ENCODE measurements at places on chromosomes 1 and 21.

DNA sequence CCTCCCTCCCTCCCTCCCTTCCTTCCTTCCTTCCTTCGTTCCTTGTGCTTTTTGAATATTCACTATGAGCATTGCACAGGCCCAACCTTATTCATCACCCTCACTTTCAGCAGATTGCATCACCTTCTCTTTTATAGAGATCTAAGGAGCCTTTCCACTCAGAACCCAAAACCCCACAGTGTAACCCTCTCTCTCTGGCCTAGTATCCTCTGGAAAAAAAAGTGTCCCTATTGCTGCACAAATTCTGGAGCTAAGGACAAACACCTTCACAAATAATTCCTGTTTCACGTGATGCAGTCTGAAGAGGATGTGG lies 25.6 kb downstream of the OR10J5 start:
- DNase-seq = no peak

DNA sequence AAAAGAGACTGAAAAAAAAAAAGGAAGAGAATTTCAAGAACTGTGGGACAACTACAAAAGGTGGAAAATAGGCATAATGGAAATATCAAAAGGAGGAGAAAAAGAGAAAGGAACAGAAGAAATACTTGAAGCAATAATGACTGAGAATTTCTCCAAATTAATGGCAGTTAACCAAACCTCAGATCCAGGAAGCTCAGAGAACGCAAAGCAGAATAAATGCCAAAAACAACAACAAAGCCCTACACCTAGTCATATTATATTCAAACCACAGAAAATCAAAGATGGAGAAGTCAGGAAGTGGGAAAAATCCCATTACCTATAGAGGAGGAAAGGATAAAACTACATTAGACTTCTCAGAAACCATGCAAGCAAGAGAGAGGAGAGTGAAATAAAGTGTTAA lies 20.7 kb upstream of the AHCYL1 start:
- DNase-seq = no peak

DNA sequence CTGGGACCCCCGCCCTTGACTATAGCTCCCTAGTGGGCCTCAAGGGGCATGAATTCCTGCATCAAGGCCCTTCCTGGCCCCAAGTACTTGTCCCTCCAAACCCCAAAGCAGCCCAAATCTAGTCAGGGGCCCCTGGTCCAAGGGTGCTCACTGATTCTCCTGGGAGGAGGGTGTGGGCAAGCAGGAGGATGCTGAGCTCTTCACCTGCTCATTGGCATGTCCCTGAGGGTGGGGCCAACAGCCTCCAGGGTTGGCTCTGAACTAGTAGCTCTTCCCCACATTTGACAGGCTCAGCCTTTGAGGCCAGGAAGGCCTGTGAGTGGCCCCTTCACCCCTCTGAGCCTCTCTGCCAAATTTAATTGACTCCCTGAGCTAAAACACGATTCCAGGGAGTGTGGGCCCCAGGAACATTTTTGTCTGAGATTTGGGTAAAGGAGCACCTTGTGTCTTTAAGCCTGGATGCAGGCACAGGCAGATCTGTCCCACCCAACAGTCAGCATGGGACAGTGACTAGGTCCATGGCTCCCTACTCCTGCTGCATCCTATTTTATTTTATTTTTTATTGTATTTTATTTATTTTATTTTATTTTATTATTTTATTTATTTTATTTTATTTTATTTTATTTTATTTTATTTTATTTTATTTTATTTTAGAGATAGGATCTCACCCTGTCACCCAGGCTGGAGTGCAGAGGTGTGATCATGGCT lies 11.0 kb upstream of the WNT9A start:
- no peak for DNase-seq

DNA sequence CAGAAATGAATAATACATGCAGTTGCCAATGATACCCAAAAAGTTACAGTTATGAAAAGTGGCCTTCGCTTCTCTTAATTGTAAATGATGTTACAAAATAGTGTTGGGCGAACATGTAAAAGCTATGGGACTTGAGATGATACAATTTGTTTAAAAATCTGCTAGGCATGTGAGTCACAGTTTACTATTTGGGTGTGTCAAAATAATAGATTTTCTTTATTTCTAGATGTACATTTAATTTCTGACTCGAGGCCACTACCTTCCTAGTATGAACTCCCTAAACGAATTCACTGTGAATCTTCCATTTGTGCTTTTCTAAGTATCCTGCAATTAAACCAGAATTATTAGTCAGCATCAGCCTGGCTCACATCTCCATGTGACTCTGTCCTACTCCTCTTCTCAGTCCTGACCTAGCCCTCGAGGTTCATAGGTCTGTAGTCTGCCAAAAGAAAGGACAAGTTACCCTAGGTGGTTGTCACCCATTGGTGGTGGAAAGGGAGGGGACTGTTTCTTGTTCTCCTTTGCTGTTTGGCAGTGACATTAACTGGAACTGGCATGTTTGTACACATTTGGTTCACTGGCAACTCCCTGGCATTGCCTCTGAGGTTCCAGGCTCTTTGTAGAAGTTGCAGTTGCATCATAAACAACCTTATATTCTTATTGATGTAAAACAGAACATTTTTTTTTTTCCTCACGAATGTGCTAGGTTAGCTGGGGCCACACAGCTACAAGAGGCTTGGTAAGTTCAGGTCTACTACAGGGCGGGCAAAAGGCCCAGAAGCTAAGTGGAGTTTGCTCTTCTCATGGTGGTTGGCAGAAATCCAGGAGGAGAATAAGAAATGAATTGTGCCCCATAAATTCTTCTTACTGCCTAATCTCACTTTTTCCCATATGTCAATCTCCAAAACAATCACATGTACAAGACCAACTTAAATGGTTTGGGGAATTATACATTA lies 746.5 kb upstream of the ADAMTS5 start:
- peak; percentile 78 for DNase-seq

GRCh38 chr1:52631759-52632331 lies 1.1 kb upstream of the SHISAL2A start:
- no peak for DNase-seq

GRCh38 chr1:172382990-172383389 lies 37.5 kb upstream of the C1orf105 start:
- no peak for DNase-seq

GRCh38 chr1:188594542-188595235 lies 1765.9 kb downstream of the PLA2G4A start:
- DNase-seq = no peak

DNA sequence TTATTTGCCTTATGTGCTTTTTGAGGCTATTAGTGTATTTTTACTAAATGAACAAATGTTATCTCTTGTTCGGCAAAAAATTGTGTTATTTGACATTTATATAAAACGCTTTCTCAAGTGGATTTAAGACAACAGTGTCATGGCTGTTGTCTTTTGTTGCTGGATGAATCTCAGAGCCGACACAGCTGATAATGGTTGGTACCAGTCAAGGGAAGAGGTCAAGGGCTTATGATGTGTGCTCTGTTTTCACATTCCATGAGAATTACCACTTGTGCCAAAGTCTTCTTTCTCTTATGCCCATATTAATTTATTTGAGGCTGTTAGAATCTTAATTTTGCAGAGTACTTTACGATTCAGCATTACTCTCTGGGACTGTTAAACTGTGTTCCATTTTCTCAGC lies 17.9 kb upstream of the CD101 start:
- DNase-seq = no peak

DNA sequence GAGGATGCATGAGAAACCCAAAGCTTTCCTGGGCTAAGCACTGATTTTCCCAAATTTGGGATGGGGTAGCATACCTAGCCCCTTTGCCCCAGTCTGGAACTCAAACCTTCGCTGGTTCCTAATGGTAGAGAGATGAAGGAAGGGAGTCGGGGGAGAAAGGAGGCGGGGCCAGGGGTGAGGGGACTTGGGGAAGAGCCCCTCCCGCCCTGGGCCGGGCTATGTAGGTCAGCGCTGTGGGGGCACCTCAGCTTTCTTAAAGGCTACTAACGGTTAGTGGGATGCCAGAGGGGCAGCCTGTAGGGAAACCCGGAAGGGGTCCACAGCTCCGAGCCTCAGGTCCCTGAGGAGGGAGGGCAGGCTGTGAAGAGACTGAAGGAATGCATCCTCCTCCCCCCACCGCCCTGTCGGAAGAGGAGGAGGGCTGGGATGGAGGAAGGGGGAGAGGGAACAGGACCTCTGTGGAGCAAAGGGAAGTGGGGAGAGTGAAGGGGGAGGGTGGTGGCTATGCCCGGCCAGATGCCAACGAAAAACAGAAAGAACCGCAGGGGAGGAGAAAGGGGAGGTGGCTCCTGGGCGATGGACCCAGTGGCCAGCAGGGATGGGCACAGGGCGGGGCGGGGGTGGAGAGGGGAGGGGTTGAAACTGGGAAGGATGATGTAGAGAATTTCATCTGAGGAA lies 1.3 kb downstream of the CADM3 start:
- no peak for DNase-seq

DNA sequence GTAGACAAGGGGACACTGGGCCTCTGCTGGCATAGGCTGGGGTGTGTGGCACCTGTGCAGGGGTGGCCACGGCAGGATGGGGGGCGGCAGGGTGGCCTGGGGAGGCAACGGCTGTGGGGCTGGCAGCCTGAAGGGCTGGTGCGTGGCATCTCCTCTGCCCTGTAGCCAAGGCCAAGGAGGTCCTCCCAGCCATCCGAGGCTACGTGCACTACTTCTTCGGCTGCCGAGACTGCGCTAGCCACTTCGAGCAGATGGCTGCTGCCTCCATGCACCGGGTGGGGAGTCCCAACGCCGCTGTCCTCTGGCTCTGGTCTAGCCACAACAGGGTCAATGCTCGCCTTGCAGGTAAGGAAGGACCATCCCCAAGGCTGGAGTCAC lies 36.0 kb upstream of the LHX4 start:
- no peak for DNase-seq

GRCh38 chr1:116377541-116378529 lies 4.8 kb downstream of the ATP1A1 start:
- DNase-seq = peak; percentile 91

DNA sequence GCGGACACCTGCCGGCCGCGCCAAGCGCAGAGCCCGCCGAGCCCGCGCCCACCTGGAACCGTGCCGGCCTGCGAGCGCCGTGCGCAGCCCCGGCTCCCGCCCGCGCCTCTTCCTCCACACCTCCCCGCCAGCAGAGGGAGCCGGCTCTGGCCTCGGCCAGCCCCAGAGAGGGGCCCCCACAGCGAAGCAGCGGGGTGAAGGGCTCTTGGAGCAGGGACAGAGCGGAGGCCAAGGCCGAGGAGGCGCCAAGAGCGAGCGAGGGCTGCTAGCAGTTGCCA lies 50.1 kb upstream of the KRTAP19-8 start:
- DNase-seq = no peak

GRCh38 chr1:184118046-184118445 lies 66.5 kb downstream of the TSEN15 start:
- peak; percentile 87 for DNase-seq

DNA sequence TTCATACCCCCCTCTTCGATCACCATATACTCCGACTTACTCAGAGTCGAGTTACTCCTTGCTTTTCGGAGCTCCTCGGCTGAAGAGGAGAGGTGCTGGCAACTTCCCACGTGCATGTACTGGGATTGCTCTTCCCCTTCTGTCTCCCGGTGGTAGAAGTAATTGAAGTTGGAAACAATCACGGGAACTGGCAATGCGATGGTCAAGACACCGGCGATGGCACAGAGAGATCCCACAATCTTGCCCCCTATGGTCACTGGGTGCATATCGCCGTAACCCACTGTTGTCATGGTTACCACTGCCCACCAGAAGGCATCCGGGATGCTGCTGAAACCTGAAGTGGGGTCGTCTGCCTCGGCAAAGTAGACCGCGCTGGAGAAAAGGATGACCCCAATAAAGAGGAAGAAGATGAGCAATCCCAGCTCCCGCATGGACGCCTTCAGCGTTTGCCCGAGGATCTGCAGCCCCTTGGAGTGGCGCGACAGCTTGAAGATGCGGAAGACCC lies 1.5 kb downstream of the KCNA3 start:
- DNase-seq = no peak

DNA sequence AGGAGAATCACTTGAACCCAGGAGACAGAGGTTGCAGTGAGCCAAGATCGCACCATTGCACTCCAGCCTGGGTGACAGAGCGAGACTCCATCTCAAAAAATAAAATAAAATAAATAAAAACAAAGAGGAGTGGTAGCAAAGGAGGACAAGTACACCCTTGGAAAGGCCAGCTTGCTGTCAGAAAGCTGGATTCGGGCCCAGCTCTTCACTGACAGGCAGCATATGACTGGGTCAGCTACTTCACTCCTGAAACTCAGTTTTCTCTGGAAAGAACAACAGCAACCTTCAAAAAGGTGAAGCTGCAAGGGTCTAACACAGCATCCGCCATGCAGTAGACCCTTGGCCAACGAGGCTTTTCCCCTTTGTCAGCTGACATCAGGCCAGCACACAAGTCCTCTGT lies 156.0 kb upstream of the TIAM1 start:
- DNase-seq = no peak

DNA sequence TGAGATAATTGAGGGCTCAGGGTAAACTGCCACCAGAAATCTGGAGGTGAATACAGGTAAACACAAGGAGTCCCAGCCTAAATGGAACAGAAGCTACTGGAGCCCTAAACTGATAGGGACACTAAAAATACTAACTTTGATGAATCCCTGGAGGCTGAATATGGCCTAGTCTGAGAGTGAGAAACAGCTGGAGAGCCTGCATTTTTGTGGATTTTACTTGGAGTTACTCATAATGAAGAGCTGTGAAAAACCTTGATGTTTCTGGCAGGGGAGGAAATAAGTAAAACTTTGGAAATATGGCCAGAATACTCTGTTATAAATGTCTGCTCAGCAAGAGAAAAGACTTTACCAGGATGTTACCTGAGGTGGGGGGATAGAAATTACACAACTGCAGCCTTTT lies 164.4 kb downstream of the LIPI start:
- no peak for DNase-seq

- DNase-seq = no peak
These were observed 8.6 kb downstream of the EDEM3 start for GRCh38 chr1:184745929-184746638.

DNA sequence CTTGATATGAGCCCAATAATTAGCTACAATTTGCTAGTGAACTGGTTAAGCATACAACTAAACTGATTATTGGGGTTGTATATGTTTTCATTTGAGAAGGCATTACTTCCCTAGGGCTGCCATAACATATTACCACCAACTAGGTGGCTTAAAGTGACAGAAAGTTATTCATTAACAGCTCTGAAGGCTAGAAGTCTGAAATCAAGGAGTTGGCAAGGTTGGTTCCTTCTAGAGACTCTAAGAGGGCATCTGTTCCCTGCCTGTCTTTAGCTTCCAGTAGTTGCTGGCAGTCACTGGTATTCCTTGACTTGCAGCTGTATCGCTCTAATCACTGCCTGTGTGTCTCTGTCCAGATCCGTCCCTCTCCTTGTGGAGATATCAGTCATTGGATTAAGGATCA lies 86.3 kb downstream of the LHX9 start:
- DNase-seq = no peak

DNA sequence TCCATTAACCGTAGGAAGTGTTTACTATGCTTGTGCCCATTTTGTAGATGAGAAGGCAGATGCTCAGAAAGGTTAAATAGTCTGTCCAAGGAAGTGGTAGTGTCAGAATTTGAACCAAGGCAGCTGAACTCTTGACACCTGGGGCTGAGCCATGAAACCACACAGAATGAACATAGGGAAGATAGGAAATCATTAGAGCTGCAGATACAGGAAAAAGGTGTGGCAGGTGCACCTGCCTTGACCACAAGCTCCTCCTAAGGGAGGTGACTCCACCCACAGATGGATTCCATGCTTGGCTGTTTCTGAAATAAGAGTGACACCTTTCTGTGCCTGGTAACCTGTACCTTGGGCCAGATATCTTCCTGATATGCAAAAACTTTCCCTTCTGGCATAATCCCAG lies 69.9 kb upstream of the IGSF21 start:
- no peak for DNase-seq

GRCh38 chr1:34128186-34128889 lies 36.7 kb downstream of the CSMD2 start:
- no peak for DNase-seq

GRCh38 chr1:169138866-169139670 lies 32.6 kb downstream of the ATP1B1 start:
- no peak for DNase-seq

Measured in fibroblast of gingiva (primary cell).